ENCODE measurements at places on chromosomes 2 and 18. TPM values are rescaled to one million over a fixed set of nuclear protein-coding genes. Genes with fewer than 3 reads are reported as not detected.

- DNase-seq: peak; percentile 82
- H3K4me3 ChIP-seq: peak within 1 kb of the TSS; percentile 54
- no peaks in the 10 kb centered on the region for H3K27me3 ChIP-seq
These were observed at the start of gene CABLES1 for GRCh38 chr18:23134780-23135549. Gene CABLES1 (plus strand): TSS chr18:23135485. CDS start chr18:23135763, 278 bp downstream.

- DNase-seq: no peak
- H3K36me3 ChIP-seq: no peaks in the 10 kb centered on the region
- no peaks in the 10 kb centered on the region for H3K27me3 ChIP-seq
- no peak overlapping the region for H3K4me3 ChIP-seq
- H3K4me1 ChIP-seq: peaks cover 60% of the 10 kb centered on the region
- H3K27ac ChIP-seq: peak overlapping the region; percentile 55
These were observed 60.0 kb downstream of the IL1R2 start for GRCh38 chr2:102051692-102052277.

DNA sequence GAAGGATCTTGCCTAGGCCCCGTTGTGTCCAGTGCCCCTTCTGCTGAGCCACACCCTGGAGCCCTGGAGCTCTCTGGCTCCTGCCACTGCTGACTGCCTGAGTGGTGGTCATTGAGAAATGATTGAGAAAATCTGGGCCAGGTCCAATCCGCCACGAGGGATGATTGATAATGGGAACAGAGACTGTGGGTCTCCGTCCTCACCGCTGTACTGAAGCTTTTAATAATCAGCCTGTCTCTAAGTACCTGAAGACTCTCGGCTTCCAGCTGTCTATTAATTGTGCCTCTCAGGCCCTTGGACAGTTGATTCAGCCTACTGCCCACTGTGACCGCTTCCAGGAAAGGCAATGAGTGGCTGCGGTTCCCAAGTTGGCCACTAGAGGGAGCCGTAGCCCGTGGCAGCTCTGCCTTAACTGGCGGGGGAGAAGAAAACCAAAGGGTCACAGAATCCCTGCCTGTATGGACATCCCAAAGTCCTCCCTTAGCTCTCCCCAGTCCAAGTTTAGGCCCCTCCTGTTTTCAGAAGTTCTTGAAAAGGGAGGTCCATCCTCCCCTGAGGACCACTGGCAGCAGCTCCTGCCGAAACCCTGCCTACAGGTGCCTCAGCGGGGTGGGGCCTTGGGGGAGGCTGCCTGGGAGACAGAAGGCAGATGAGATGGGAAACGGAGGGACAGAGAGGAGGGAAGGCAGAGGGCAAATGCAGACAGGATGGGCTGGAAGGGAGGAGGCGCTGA lies 213.6 kb downstream of the TNS1 start:
- no peaks in the 10 kb centered on the region for H3K36me3 ChIP-seq
- H3K27me3 ChIP-seq: no peaks in the 10 kb centered on the region
- peak overlapping the region; percentile 43 for H3K27ac ChIP-seq
- no peaks in the 10 kb centered on the region for H3K4me1 ChIP-seq

DNA sequence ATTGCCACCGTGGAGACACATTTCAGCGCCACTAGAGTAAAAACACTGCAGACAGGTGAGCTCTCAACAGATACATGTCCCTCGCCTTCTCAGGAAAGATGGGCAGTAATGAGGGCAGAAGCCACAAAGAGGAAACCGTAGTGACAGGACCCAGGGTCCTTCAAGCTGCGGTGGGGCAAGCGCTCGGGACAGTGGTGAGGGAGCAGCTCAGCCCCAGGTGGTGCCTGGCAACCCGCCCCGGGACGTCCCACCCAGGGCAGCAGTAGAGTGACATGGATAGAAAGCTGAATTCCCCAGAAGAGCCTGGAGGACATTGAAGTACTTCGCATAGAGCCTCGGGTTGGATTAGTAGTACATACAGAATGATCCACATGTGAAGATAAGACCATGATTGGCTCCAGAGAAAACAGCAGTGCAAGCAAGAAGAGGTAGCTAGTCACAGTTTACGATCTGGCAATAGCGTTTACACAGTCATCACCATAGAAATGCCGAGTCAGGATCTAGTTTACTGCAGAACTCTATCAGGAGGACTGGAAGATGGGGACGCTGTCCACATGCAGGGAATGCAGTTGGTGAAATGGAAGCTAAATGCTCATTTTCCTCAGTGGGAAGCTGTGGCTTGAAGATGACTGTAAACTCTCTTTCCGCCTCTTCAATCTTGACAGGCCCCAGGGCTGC lies 37.4 kb upstream of the ALPP start:
- H3K27ac ChIP-seq: no peak overlapping the region
- no peaks in the 10 kb centered on the region for H3K36me3 ChIP-seq
- DNase-seq: no peak
- H3K4me3 ChIP-seq: no peak overlapping the region
- no peaks in the 10 kb centered on the region for H3K27me3 ChIP-seq
- H3K4me1 ChIP-seq: no peaks in the 10 kb centered on the region

Gene GDF7
- total RNA-seq: 0.15 TPM

DNA sequence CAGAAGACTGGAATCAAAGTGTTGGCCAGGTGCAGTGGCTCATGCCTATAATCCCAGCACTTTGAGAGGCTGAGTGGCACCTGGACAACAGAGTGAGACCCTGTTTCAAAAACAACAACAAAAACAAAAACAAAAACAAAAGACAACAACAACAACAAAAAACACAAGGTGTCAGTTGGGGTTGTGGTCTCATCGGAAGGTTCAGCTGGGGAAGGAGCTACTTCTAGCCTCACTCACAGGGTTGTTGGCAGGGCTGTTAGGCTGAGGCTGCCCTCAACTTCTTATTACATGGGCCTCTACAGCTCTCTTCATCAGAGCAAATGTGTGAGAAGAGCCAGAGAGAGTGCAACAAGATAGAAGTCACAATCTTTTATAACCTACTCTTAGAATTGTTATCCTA lies 34.6 kb upstream of the CAB39 start:
- DNase-seq: no peak
- H3K4me1 ChIP-seq: no peaks in the 10 kb centered on the region
- no peaks in the 10 kb centered on the region for H3K36me3 ChIP-seq
- H3K27me3 ChIP-seq: no peaks in the 10 kb centered on the region

DNA sequence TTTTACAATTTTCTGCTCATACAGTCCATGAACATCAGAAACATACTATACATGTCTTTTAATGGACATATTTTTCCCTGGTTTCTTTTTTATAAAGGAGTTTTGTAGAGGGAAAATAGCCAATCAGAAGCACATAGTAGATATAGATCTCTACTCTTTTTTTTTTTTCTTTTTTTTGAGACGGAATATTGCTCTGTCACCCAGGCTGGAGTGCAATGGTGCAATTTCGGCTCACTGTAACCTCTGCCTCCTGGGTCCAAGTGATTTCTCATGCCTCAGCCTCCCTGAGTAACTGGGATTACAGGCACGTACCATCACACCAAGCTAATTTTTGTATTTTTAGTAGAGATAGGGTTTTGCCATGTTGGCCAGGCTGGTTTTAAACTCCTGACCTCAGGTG lies 83.2 kb upstream of the MGAT5 start:
- H3K4me1 ChIP-seq: peaks cover 36% of the 10 kb centered on the region
- DNase-seq: no peak

GRCh38 chr2:107801498-107801897 lies 25.2 kb upstream of the RGPD4 start:
- no peak overlapping the region for H3K27ac ChIP-seq
- H3K27me3 ChIP-seq: no peaks in the 10 kb centered on the region
- no peaks in the 10 kb centered on the region for H3K4me1 ChIP-seq

Measured in thyroid gland (tissue), 4 donors.